HCT116 (cell line): ENCODE measurements at places on chromosomes 6 and 20. TPM values are rescaled to one million over a fixed set of nuclear protein-coding genes. Genes with fewer than 3 reads are reported as not detected.
A peak's percentile ranks its signal among the peaks of the same experiment; 100 is the strongest.

Gene THBS2
- total RNA-seq, result 0.39 TPM

Gene SLC32A1
- total RNA-seq, result not detected

Gene WFDC10B
- total RNA-seq, result not detected

Gene MAD2L1BP
- total RNA-seq, result 36.6 TPM

Gene CFAP206
- 0.54 TPM for total RNA-seq

Gene NUS1
- 46.2 TPM for total RNA-seq

Gene TINAG
- total RNA-seq, result not detected

Gene THEMIS
- 0.20 TPM for total RNA-seq

- DNase-seq, result no peak
Measured at GRCh38 chr6:33250731-33251130, 20.9 kb downstream of the VPS52 start.

DNA sequence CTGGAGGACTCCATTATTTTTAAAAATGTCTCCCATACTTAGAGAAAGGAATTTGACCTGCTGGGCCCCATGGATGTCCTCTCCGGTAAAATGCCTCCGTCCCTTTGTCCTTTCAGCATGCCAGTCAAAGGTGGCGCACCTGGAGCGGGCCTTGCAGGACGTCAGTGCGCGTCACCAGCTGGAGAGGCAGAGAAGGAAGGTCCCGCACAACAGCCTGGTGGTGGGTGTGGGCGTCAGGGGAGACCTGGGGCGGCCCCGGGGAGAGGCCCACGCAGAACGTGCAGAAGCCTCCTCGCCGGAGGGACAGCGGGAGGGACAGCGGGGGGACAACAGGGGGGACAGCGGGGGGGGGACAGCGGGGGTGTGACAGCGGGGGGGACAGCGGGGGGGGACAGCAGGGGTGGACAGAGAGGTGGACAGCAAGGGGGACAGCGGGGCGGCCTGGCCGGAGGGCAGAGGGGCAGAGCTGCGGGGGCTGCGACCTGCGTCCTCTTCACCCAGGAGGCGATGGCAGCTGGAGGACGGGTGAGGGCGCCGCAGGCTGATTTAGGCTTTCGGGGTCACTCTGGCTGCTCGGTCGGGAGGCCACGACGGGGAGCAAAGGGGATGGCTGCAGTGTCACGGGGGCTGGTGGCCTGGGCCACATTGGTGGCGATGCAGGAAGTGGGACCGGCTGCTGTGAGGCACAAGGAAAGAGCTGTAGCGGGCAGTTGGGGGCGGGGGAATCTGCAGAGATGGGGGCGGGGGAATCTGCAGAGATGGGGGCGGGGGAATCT is 859 bp upstream of the KIF25 start:
- no peak for DNase-seq

GRCh38 chr6:41182069-41183034 is 18.6 kb downstream of the TREML2 start:
- DNase-seq, result peak; percentile 59

DNA sequence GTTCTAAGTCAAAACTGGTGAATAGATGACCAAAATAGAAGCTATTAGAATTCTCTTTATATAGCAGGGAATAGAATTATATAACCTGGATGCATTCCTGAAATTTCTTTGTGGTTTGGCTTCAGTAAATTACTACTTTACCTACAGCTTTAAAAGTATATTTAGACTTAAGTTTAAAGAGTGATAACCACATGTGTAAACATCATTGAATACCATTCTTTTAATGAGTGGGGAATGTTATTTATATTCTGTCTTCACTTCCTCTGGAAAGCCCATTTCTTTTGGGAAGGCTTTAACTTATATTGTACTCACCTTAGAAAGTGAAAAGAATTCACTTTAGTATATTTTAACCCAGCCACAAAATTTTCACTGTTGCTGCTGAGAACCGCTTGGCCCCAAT is 39.1 kb downstream of the PLEKHG1 start:
- no peak for DNase-seq

- DNase-seq, result no peak
Measured at GRCh38 chr20:16752082-16752481, 3.9 kb downstream of the OTOR start.

- DNase-seq, result no peak
Measured at GRCh38 chr20:56621730-56622129, 7.4 kb upstream of the TFAP2C start.

GRCh38 chr6:167465482-167465881 is 140.6 kb downstream of the TTLL2 start:
- DNase-seq, result no peak

- DNase-seq, result no peak
Measured at GRCh38 chr6:105429676-105430075, 26.8 kb upstream of the PREP start.

DNA sequence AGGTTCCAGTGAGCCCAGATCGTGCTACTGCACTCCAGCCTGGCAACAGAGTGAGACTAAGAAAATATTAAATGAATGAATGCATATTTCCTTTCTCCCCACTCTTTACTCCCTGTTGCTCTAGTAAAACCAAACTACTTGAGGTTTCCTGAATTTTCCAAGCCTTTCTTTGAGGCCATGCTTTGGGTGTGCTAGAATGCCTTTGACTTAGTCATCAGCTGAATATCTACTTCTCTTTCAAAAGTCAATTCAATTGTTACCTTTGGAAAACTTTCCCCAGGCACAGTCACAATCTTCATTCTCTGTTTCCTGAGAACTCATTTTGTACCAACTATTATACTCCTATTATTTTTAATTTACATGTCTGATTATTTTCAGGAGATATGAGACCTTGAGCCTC is 27.5 kb upstream of the CEP85L start:
- no peak for DNase-seq

- no peak for DNase-seq
Measured at GRCh38 chr20:12467758-12468157, 541.0 kb upstream of the SPTLC3 start.

- DNase-seq, result no peak
Measured at GRCh38 chr20:24164360-24164759, 175.8 kb upstream of the GGTLC1 start.

- no peak for DNase-seq
Measured at GRCh38 chr20:56433880-56434255, 21.8 kb downstream of the CASS4 start.

DNA sequence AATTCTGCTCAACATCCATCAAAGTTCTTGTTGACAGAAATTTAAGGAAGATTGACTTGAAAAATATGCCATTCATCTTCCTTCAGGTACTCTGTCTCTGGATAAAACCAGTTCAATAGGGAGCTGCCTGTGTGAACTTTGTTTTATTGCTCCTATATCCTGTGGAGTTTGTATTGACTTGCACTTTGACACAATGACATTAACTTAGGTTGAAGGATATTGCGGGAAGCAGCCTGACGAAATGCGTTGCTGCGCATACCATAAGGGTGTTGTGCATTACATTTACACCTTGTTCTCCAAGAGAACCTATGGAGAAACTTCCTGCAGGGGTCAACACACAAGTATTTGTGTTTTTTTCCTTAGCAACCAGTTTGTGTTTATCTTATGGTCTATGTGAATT is 185.4 kb upstream of the GRIK2 start:
- DNase-seq, result no peak

GRCh38 chr6:41231246-41231645 is 3.1 kb downstream of the TREML4 start:
- DNase-seq, result no peak

DNA sequence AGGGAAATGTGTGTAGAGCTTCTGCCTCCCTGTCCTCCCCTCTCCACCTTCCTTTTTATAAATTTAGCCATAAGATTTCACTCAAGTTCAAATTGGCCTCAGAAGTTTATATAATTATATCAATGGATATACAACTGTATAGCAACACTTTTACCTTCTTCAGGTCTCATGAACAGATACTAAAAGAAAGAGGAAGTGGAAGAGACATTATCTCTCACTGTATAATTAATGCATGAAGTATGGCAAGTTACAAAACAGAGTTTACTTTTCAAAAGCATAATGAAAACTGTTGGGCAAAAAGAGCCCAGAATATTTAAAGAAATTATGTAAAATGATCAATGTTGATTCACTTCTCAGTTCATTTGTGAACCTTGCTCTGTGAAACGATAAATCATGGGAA is 99.7 kb downstream of the PDE7B start:
- no peak for DNase-seq

DNA sequence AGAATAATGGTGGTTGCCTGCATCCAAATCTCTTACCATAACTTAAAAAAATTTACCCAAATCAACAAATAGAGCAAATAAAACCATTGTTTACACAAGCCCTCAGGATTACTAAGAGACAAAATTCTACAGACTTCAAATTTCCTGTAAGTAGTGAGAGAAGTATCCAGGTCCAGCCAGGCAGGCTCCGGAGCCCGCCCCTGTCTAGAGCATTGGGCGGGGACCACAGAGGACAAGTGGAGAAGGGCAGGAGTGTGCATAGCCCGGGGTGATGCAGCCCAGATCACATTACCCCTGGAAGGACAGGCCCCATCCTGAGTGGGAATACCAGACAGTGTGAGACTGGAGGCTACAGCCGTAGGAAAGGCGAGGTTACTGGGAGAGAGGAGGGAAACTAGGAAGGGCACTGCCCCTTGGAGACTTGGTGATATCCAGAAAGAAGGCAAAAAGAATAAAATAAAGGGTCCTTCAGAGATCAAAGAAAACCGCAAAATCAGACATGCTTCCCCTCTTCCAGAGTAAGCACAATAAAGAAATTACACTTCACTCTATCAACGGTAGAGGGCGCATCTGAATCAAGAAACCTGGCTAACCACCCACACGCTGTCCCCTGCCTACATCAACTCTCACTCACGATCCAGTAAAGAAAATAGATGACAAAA is 26.6 kb downstream of the RIN2 start:
- peak; percentile 77 for DNase-seq

DNA sequence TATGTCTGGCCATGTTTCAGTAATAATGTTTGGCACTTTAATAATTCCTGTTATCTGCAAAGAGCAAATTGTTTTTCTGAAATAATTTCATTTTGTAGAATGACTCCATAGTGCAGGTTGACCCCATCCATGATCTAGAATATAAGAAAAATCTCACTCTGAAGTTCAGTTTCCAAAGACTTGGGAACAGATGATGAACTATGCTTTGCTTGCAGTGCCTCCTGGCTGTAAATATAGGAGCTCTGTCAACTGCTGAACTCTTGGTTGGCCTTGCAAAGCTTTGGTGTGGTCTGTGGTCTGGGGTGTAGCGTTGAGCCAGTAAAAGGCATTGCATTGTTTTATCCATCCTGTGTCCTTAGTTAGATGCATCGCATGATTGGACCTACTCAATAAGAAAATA is 104.0 kb downstream of the PLCB4 start:
- DNase-seq, result no peak

- DNase-seq, result no peak
Measured at GRCh38 chr20:16712511-16712947, 17.3 kb upstream of the SNRPB2 start.

- peak; percentile 26 for DNase-seq
Measured at GRCh38 chr6:27096834-27097511, 150.5 kb upstream of the PRSS16 start.

DNA sequence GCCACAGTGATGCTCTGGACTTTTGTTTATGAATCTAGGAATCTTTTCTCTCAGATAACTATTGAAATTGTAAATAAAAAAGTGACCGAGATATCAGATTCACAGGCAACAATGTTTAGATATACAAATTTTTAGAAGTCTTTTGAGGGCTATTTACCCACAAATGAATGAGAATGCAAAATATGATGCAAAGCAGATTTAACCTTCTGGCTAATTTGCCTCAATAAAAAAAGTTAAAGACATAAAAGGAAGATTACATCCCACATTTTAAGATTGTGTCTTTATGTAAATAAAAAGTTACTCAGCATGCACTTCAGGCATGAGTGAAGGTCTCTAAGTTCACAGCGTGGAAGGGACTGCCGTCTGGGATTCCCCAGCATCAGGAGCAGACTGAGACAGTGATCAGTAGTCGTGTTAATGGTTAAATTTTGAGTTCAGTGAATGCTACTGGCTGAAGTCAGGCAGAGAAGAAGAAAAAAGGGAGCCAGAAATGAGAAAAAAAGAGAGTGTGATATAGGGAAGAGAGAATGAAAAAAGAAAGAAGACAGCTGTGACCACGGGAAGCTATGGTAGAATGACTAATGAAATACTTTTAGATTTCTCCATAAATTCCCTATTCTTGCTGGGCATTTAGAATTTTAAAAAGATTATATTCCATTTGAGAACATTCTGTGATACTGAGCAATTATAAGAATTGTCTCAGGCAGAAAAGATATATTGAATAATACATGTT is 93.6 kb downstream of the MYB start:
- DNase-seq, result no peak

DNA sequence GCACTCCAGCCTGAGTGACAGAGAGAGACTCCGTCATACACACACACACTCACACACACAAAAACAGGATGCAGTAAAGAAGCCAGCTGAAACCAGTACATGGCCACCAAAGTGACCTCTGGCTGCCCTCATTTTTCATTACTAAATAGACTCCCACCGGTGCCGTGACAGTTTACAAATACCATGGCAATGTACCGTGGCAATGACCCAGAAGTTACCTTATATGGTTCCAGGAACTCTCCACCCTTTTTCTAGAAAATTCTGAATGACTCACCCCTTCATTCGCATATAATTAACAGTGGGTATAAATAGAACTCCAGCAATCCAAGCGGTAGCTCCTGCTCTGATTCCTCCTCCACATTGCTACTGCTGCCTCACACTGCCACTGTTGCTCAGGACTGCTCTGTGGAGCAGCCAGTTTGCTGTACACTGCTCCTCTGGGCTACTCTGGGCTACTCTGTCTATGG is 57.7 kb downstream of the SNX5 start:
- no peak for DNase-seq

DNA sequence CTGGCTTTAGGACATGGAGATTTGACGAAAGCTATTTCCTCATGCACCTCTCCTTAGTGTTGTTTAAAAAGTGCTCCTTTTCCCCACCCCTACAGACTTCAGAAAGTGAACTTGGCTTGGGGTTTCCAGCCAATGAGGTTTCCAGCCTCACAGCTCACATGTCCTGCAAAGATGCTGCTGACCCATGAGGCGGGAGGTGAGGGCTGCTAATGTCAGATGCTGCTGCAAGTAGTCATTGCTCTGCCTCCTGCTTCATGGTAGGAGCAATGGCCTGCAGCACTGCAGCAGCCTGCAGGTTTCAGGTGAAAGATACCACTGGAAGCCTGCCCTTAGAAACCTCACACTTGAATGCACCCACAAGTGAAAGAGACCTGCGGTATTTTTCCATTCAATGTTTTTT is 112.8 kb downstream of the LAMP5 start:
- no peak for DNase-seq

GRCh38 chr6:131602781-131603312 is 25.2 kb downstream of the MED23 start:
- DNase-seq, result no peak

DNA sequence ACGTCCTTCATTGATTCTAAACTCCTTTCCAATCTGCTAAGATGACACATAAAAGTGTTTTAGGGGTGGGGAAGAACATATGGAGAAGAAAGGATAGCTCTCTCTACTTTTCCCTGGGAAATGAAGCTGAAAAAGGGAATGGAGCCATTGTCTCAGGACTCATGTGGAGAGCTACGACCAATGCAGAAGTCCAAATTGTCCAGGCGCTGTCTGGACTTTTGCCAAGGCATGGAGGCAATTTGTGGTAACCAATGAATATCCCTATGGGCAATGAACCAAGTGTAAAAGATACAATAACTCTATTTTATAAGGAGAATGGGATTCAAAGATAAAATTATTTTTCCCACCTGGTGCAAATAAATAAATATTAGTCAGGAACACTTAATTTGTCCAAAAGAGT is 16.1 kb downstream of the FBXL4 start:
- DNase-seq, result no peak

- no peak for DNase-seq
Measured at GRCh38 chr20:18724077-18724476, 89.5 kb upstream of the SCP2D1 start.
